Stimulated activated CD4-positive, alpha-beta T cell treated with anti-CD3 and anti-CD28 coated beads, Interleukin-1b, Interleukin-23, amount 100 ng/mL, for 48 hours (primary cell): ENCODE measurements at places on chromosomes 6 and 20.

DNA sequence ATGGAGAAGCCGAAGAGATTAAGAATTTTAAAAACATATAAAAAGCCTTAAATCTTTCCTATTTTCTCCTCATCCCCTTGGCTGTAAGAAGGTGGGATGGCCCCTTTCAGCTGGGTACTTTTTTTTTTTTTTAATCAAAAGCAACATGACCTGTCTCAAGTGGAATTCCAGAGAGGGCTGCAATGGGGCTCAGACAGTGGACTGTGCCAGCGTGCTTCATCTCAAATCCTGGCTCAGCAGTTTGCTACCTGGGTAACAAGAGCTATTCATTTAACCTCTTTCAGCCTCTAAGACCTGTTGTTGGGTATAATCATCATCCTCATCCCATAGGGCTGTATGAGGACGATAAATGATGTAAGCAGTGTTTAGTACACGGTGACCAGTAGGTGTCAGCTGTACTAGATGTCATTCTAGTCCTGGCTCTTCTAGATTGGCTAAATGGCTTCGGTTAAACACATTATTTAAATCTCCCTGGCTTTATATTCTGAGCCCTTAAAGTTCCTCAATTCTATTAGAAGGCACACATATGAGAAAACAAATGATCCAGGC, 6.9 kb upstream of the PPP1R3G start:
- no peak for DNase-seq

GRCh38 chr6:135402311-135402710, 95.2 kb downstream of the AHI1 start:
- DNase-seq: no peak

DNA sequence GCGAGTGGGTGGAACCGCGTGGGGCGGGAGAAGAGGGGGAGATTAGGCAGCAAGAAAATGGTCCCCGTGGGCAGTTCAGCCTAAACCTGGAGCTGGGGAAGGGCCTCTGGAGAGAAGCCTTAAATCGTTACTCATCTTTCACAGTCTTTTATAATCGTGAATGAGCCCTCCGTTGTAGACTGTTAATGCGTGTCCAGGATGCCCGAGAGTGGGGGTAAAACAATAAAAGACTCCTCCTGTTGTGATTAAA, 11.0 kb upstream of the ELOVL5 start:
- no peak for DNase-seq

DNA sequence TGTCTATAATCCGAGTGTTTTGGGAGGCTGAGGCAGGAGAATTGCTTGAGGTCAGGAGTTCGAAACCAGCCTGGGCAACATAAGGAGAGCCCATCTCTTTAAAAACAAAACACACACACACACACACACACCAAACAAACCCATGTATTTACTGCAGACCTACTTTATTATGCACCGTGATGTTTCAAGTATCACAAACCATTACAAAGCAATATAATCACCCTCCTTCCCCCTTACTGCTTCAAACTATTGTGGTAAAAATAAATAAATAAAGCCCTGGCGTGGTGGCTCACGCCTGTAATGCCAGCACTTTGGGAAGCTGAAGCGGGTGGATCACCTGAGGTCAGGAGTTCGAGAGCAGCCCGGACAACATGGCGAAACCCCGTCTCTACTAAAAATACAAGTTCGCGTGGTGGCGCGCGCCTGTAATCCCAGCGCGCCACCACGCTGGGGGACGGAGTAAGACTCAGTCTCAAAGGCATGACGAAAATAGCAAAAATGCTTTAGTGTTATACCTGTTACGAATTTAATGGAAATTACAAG, 1.5 kb downstream of the TBCC start:
- no peak for DNase-seq

GRCh38 chr6:43465948-43466347, 10.6 kb upstream of the DLK2 start:
- no peak for DNase-seq

GRCh38 chr6:50097966-50098640, 48.4 kb upstream of the DEFB112 start:
- no peak for DNase-seq

- no peak for DNase-seq
Measured at GRCh38 chr6:41568585-41569384, 22.6 kb downstream of the FOXP4 start.

DNA sequence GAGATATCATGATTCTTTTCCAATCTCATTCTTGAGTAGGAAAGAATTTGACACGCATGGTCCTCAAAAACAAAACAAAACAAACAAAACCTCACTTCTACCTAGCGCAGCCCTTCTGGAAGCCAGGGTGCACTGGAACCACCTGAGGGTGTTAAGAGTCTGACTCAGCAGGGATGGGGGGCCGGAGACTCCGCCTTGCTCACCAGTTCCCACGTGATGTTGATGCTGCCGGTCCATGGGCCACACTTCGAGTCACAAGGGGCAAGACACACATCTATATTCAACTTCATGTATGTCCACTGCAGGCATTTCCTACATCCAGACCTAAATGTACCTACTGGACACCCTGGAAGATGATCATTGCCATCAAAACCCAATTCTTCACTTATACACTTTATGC, 30.4 kb downstream of the BFSP1 start:
- DNase-seq: no peak
